CD4-positive, alpha-beta T cell treated with Interleukin-1 beta for 1 hour (primary cell): ENCODE measurements at places on chromosomes 4 and X.
A peak's percentile ranks its signal among the peaks of the same experiment; 100 is the strongest.

DNA sequence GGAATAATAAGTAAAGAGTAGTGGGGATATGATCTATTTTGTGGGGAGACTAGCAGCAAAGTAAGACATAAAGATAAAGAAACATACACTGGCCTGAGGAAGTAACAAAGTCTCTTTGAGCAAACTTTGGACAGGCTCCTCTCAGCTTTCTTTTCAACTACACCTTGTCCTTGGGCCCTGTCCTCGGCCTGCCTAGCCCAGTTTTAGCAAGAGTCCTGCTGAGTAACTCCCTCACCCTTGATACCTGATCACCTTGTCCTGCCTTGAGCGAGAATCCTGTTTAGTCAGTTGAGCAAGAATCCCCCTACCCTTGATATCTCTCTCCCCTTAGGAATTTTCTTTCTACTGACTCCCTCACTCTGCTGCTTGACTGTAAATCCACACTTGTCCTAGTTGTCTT is 11.5 kb downstream of the HNRNPH2 start:
- no peak for DNase-seq

GRCh38 chrX:1244164-1245076 is 24.2 kb upstream of the CSF2RA start:
- no peak for DNase-seq

GRCh38 chr4:102219129-102219528 is 126.2 kb downstream of the SLC39A8 start:
- DNase-seq, result no peak

DNA sequence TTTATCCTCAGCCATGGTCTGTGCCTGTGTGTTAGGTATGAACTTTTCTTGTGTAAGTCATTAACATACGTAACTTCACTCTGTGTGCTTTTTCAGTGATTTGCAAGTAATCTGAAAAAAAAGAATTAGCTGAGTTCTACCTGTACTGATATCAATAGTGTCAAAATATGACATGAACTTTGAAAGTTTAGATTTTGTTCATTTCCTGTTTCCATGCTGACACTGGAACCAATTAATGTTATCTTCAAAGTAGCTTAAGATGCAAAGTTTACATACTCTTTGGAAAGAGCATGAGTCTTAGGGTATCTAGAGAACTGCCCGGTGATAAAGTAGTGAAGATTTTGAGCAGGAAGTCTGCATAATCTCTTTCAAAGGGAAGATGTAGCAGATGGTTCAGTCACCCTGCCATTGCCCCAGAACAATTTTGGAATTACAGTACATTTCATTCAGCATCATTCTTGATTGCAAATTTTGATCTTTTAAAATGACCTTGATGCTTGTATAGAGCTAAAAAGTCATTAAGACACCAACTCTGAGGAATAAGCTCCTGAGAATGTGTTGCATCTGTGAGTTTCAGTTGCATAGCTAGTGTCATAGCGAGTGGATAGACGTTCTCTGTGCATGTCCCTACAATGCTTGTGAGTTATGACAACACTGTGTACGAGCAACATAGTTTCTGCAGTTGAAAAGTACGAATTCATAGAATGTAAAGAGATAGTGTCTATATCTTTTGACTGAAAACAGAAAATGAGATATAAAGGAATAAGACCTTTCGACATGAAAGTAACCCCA is 130.5 kb downstream of the PTTG2 start:
- no peak for DNase-seq

DNA sequence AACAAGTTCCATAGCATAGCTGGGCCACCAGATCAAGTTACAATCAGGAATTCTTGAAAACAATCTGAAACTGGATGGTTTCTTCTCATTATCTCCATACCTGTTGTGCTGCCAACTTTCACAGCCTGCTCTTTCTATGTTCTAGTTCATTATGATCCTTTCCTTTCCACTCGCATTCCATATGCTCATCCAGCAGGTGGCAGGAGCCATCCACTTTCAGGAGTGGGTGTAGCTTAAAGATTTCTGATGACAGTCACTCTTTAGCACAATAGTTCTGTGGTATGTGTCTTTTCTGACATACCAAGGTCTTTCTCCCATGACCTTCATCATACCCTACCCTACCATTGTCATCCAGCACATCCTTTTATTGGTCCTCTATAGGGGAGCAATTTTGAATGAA is 46.4 kb downstream of the PAGE2 start:
- DNase-seq, result peak; percentile 5

GRCh38 chrX:57929373-57929772 is 19.1 kb upstream of the ZXDA start:
- no peak for DNase-seq

DNA sequence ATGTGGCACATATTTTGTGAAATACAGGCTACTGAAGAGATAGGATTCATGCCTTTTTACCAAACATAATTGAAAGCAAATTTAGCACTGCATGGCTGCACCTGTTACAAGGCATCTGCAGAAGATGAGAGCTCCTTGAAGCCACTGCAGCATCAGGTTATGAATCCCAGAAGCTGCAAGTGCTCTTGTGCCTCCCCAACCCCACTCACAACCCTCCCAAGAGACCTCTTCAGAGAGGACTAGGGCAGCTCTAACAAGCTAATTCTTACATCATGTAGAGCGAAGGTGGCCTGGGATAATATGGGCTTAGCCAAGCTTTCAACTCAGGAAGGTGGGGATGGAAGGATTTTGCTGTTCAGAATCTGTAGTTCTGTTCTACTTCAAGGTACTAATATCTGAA is 27.2 kb downstream of the MFAP3L start:
- no peak for DNase-seq

DNA sequence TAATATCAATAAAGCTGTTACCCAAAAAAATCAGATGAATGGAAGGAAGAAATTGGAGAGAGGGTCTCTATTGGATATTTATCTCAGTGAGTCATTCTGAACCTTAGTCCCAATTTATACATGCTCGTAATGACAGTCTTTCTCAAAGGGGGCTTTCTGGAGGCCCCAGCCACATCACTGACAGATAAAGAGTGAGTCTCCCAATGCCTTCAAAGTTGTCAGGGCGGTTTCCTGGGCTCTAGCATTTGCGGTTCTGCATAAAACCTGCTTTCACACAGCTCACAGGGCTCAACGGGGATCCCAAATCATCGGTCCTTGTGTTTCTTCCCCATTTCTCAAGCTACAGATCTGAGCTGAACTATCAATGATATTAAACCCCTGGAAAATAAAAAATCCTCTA is 17.3 kb downstream of the TCEANC start:
- DNase-seq, result no peak

DNA sequence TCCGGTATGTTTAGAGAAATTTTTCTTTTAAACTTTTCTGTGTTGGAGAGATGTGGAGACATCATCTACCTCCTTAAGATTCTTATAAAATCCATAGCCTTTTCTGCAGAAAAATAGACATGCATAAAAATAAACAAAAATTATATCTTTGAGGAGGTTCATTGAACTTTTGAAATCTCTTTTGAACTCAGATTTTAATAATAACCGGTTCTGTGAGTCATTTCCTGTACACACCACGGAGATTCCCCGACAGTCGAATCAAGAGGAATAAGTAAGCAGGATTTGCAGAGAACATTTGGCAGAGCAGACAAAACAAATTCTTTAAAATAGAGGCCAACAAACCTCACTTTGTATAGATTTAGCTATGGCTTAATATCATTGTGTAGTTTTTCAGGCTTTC is 918.7 kb upstream of the POU3F4 start:
- DNase-seq, result no peak

DNA sequence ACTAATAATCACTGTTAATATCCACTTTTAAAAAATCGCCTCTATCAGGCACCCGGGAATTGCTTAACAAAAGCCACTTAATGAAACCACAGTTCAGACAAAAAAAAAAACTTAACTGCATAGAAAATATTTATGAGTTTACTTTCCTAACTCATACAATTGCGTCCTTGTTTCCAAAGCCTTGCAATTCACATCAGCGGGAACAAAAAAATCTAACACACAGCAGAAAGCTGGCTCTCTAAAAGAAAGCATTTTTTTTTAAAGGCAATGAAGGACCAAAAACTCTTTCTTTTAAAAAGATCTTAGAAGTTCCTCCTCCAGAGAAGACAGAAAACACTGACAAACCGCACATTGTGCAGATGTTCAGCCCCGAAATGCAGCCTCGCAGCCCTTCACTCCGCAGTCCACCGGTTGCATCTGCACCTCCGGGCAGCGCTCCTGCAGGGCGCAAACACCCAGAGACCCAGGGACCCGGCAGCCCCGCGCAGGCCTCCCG is 812 bp downstream of the FAT1 start:
- DNase-seq, result no peak

- peak; percentile 26 for DNase-seq
Observed at GRCh38 chr4:184448821-184449220, 25.5 kb downstream of the IRF2 start.

GRCh38 chr4:150237110-150237872 is 159.0 kb downstream of the DCLK2 start:
- no peak for DNase-seq

DNA sequence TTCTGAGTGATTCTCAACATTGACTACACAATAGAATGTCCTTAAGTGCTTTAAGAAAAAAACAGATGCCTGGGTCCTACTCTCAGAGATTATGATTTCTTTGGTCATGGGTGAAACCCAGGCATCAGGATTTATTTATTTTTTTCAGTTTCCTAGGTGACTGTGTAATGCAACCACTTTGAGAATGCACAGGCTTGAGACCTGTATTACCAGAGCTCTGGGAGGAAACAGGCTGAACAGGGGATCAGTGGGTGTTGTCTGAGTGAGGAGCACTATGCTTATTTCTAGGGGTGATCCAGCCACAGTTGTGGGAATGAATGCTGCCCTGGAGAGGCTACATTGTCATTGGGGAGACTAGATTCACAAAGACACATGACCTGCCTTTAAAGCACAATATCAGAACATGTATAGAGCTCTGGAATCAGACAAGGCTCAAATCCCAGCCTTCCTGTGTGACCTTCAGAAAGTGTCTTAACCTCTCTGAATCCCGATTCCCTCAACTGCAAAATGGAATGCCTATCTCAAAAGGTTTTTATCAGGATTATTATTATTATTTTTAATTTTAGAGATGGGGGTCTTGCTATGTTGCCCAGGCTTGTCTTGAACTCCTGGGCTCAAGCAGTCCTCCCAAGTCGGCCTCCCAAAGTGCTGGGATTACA is 61.6 kb upstream of the PRPS1 start:
- no peak for DNase-seq

- no peak for DNase-seq
Observed at GRCh38 chrX:104315555-104315954, 60.8 kb upstream of the ESX1 start.
